ENCODE measurements at places on chromosomes 2 and 18. TPM values are rescaled to one million over a fixed set of nuclear protein-coding genes. Genes with fewer than 3 reads are reported as not detected.

The EVA1A gene
- not detected for total RNA-seq

The CD207 gene
- not detected for total RNA-seq

The SLC4A5 gene
- total RNA-seq, result 3.7 TPM

The HRH4 gene
- 0.17 TPM for total RNA-seq

The RAB3GAP1 gene
- total RNA-seq, result 20.8 TPM

The HK2 gene
- total RNA-seq, result 33.5 TPM

The ATP8B1 gene
- total RNA-seq, result not detected

The HOXD4 gene
- not detected for total RNA-seq

The FIGN gene
- total RNA-seq, result not detected

The CCDC150 gene
- 16.6 TPM for total RNA-seq

The G6PC2 gene
- total RNA-seq, result not detected

The SPATA3 gene
- total RNA-seq, result not detected

The SMPD4 gene
- total RNA-seq, result 72.7 TPM

The ZNF804A gene
- total RNA-seq, result not detected

The RPRM gene
- total RNA-seq, result 0.41 TPM

The RSAD2 gene
- 62.2 TPM for total RNA-seq

The ANKRD36 gene
- total RNA-seq, result 66.1 TPM
